ENCODE measurements at places on chromosomes 7 and 10.

DNA sequence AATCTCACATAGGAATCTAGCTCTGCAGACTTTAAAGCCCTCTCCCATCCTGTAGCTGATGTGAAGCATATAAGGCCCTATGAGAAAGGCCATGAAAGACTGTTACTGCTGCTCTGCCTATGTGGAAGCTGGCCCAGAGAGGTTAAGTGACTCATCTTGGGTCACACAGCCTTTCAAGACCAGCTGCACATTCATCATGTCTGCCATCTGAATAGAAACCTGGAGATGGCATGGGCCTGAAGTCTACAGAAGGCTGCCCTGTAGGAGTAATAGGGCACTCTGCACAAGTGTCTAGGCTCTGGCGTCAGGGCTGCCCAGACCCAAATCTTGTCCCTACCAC is 59.4 kb upstream of the COL13A1 start:
- no peak for DNase-seq

DNA sequence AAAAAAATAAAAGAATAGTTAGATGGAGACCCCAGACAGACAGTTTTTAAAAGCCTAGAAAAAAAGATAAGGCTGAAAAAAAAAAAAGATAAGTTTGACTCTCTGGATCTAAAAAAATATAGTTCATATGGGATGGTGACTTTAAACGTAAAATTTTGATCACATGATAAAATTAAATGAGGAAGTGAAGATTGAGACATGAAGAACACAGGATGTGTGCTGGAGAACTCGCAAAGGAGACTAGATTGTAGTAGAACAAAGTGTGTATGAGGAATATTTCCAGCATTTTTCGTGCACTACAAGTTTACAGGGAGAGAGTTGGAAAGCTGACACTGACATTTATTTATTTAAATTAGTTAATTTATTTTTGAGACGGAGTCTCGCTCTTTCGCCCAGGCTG is 286.4 kb downstream of the PRPF18 start:
- DNase-seq = no peak

GRCh38 chr10:126504761-126505112 is 116.5 kb upstream of the ADAM12 start:
- no peak for DNase-seq

DNA sequence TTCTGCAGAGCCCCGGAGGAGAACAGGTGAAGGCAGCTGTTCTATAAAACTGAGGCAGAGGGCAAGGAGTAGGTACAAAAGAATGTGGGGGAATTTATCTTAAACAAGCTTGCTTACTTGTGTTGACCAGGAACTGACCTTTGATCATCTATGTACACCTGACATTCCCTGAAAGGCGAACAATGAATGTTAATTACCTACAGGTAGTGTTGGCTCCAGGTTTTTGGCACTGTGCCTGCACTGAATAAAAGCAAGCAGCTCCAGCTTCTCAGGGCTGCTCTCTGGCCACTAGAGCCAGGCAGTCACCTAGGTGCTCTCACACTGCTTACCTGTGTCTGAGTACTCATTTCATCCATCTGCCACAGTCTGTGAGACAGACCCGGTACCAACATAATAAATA is 87.0 kb downstream of the RAPGEF5 start:
- no peak for DNase-seq

GRCh38 chr7:45118292-45118691 is 6.8 kb upstream of the TBRG4 start:
- DNase-seq = no peak

- no peak for DNase-seq
Observed at GRCh38 chr10:132993271-132994184, 51.2 kb upstream of the CFAP46 start.

DNA sequence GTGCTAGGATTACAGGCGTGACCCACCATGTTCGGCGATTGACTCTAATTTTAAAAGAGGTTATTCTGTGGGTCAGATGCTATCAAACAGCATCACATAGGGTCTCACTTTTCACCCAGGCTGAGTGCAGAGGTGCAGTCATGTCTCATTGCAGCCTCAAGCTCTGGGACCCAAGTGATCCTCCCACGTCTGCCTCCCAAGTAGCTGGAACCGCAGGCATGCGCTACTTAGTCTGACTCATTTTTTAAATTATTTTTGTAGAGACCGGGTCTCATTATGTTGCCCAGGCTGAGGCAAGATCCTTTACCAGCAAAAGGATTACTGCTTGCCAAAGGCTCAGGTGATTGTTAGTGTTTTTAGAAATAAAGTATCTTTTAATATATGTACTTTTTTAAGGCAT is 42.9 kb upstream of the STOX1 start:
- DNase-seq = no peak

DNA sequence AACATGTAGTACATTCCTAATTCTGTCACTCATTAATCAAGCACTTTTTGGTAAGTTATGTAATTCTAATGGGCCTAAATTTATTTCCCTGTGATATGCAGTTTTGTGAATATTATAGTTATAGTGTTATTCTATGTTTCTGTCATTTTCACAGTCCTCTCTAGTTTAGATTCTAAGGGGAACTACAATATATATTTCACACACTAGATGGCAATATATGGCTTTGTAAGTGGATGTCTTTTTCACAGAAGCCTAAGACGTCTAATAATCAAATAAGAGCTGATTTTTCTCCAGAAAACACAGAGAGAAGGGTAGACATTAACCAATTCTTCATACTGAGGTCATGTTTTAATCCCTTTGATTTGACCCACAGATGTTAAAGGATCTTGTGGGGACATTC is 18.0 kb downstream of the RNLS start:
- DNase-seq = no peak

DNA sequence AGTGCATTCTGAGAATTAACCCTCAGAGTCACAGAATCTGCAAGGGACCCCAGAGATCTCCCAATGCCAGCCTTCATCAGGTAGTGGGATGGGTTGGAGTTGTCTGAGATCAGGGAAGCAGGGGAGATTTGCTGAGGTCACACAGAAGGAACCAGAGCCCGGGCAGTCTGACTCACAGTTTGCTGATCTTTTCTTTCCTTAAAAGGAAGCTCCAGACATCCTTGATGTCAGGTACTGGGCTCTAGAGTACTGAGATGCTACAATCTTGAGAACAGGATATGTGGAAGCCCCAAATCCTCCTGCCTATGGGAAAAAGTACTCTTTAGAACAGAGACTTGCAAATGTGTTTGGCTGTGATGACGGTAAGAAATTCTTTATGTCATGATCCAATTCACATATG is 706 bp downstream of the TBATA start:
- DNase-seq = no peak

- no peak for DNase-seq
Observed at GRCh38 chr7:137343281-137343841, at the start of gene PTN. Gene PTN, minus strand, starts transcription at chr7:137343733. Its CDS starts 88,760 bp downstream, at chr7:137254973.

GRCh38 chr7:108067844-108068243 is 62.3 kb downstream of the LAMB4 start:
- DNase-seq = no peak

DNA sequence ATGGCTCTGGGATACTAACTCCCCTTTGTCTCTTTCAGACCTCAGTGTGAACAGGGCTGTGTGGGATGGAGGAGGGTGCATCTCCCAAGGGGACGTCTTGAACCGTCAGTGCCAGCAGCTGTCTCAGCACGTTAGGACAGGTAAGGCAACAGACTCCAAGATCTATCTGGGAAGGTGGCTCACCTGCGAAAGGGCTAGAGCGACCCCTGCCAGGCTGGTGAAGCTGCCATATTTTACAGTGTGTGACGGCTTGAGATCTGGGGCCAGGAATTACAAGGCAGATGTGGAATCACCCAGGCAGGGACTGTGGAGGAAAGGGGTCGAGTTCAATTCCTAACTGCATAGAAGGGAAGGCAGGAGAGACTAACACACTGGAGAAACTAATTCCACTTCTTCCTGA is 11.2 kb downstream of the MUC17 start:
- no peak for DNase-seq

GRCh38 chr7:138254444-138254843 is 178.2 kb downstream of the AKR1D1 start:
- DNase-seq = no peak

DNA sequence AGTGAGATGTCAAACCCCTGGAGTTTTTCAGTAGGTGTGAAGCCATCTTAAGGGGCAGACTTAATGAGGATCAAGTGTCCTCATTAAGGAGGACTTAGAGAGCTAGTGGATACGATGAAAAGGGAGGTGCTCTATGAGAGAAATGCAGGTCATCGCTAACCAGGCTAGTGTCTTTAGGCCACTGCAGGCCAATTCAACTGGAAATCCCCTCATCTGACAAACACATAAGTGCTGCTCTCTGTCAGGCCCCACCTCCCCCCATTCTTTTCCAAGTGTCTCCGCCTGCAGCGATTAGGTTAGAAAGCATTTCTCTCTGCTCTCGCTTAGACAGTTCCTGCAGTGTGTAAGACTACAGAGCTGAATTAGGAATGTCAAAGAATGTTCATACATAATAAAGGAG is 33.7 kb downstream of the RBM28 start:
- no peak for DNase-seq

GRCh38 chr7:14995774-14996173 is 93.2 kb upstream of the DGKB start:
- DNase-seq = no peak

- DNase-seq = no peak
Observed at GRCh38 chr7:129642871-129643549, 31.5 kb downstream of the NRF1 start.

GRCh38 chr10:7428673-7429350 is 18.0 kb upstream of the SFMBT2 start:
- DNase-seq = no peak

DNA sequence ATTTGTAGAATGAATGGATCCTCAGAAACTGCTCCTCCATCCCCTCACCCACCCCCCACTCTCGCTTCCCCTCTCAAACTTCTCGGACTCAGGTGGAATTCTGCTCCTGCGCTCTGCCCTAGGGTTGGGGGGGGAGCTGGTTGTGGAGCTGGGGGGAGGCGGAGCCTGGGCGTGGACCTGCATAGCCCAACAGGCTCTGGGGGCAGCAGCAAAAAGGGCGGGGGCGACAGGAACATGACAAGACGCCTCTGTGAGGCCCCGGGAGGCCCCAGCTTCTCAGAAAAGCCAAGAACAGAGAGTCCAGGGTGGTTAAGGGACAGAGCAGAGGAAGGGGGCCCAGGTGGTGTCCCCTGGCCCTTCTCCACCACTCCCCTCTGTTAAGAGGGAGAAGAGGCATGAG is 3.5 kb downstream of the TSC22D4 start:
- DNase-seq = no peak

DNA sequence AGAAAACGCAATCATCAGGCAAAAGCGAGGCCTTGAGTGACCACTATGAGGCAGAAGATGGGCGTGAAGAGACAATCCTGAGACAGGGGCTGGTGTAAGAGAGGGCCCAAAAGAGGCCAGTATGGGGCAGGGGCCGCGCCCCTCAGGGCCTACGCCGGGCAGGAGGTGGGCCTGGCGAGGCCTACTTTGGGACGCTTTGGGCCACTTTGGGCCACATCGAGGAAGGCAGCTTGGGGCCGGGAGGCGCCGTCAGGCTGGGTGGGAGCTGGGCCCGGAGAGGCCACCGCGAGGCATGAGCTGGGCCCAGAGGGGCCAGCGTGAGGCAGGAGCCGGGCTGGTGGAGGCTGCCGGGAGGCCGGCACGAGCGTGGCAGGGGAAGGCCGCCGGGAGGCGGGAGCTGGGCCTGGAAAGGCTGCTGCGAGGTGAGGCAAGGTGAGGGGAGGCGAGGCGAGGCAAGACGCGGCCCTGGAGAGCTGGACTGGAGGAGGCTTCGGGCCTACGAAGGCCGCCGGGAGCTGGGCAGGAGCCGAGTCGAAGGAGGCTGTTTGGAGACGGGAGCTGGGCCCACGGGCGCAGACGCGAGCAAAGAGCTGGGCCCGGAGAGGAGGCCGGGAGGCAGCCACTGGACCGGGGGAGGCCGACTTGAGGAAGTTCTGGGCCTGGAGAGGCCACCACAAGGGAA is 171.3 kb downstream of the TPST1 start:
- no peak for DNase-seq
